SK-N-SH (cell line): ENCODE measurements at places on chromosomes 6 and 20. TPM values are rescaled to one million over a fixed set of nuclear protein-coding genes. Genes with fewer than 3 reads are reported as not detected.

Gene ZBTB22
- 19.5 and 22.2 TPM in 2 replicates for polyA plus RNA-seq

Gene SSTR4
- polyA plus RNA-seq: not detected in 2 replicates

DNA sequence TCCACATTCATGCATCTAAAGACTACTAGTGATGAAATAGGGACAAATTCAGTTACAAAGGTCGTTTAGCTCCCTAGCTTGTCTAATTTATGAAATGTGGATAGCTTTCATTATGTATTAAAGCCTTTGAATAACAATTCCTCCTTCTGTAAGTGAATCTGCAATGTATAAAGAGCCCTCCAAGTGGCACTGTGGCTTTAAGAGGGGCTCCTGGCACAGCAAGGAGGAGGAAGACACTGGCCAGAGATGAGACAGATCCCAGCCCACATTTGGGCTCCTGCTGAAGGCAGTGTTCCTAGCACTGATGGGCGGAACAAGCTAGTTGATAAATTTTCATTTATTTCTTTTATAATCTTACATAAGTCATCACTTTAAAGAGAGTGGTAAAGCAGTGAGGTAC, 17.6 kb upstream of the FUCA2 start:
- DNase-seq: peak; percentile 41

- peak; percentile 31 for DNase-seq
These were observed 11.5 kb upstream of the MEP1A start for GRCh38 chr6:46781478-46782378.

DNA sequence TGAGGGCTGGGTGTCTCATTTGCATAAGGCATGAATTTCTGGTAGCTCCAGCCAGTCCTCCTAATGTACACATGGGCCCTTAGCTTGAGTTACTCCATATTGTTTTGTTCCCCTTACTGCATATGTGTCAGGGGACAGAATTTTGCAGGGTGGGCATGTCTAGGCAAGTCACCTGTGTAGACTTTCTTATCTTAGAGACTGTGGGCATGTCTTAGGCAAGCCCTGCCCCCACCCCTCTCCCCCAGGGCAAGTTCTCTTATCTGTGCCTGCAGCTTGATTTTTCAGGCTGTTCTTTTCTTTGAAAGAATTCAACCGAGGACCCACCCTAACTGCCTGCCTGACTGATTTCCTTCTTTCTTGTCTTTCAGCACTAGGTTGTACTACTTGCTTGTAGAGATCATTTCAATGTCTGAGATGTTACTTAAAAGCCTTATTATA, 32.1 kb downstream of the NHLRC1 start:
- DNase-seq: no peak

GRCh38 chr20:7137395-7138151, 370.1 kb downstream of the BMP2 start:
- DNase-seq: no peak

- no peak for DNase-seq
These were observed 25.4 kb upstream of the CNKSR3 start for GRCh38 chr6:154535851-154536250.

- no peak for DNase-seq
These were observed 137.0 kb downstream of the MRPL14 start for GRCh38 chr6:43990275-43990626.
